ENCODE measurements at places on chromosomes 2 and 18.

GRCh38 chr18:7586379-7586778, 19.3 kb downstream of the PTPRM start:
- no peak for DNase-seq

- no peak for DNase-seq
These were observed 13.3 kb downstream of the LIMS1 start for GRCh38 chr2:108547606-108548005.

- no peak for DNase-seq
These were observed 5.1 kb upstream of the MIB1 start for GRCh38 chr18:21735452-21736015.

DNA sequence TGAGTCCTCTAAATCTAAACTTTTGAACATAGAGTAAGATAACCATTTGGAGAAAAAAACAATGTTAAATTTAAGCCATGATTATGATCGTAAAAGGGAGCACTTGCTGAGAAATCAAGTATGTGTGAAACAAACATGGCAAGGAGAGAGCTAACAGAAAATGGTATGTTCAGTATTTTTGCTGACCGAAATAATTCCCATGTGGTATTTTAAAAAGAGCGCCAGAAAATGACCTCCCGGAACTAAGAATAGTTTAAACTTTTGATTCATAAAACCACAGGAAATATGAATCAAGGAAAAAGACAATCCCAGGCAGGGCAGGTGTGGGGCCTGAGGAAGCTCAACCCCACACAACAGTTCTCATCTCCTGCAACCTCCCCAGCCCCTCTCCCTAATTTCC, 74.2 kb downstream of the DOCK10 start:
- no peak for DNase-seq

- DNase-seq = no peak
These were observed 77.7 kb downstream of the GDF7 start for GRCh38 chr2:20744366-20745335.

DNA sequence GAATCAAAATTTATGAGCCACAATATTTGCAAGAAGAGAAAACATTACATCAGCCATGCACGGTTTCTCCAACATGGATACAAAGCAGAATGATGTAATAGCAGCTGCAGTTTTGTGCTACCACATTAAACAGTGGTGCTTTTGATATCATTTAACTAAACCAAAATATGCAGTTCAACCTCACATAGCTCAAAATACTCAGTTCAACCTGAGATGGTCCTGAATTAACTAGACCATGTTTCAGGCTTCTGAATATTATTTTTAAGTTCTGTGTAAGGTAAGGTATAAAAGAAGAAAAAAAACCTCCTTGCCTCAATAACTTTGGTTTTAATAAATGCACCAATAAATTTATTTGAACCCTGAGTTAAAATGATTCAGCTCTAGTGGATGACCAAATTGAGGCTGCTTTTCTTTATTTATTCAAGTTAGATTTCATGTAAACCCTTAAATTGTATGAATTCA, 18.8 kb upstream of the TSPYL6 start:
- no peak for DNase-seq

GRCh38 chr18:44579028-44579702, 101.5 kb upstream of the SETBP1 start:
- DNase-seq = peak; percentile 55

DNA sequence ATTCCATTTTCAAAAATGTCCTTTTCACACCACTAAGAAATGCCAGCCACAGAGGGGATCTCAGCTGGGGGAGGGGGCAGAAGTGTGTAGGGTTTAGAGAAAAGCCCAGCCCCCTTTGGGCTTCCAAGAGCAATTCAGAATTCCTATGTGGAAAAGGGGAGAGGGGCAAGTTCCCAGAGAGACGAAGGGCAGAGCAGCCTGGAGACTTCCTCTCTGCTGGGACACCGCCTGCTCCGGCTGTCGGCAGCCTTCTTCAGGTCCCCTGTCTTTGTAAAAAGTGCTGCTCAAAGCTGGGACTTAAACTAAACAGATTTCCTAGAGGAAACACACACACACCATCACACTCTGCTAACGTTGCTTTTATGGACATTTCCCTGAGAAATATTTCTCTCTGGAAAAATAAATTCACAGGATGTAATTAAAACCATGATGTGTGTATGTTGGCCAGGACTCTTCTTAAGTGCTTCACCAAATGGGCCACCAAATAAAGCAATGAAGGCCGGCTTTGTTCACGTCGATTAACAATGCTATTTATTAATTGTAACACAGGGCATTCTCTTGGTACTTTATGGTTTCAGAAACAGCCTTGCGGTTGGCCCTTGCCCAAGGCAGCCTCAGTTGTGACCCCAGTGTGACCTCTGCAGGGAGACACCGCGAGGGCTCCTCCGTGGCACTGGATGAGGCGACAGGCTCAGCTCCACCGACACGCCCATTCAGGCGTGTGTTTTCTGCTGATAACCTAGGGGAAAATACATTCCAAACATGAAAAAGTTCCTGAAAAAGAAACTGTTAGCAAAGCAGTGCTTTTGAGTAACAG, 5.6 kb upstream of the ASB1 start:
- peak; percentile 90 for DNase-seq

DNA sequence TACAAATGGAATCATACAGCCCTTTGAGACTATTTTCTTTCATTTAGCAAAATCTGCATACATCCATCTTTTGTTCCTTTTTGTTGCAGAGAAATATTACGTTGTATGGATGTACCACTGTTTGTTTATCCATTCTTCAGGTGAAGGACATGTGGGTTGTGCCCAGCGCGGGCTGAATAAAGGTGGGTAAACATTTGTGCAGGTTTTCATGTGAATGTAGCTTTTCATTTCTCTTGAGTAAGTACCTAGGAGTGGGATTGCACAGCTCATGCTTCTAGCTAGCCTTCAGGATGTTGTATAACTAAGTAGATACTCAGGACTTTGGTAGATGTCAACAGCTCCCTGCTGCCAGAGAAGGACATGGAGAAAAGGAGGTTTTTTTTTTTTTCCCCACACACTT, 50.6 kb upstream of the SPRED2 start:
- no peak for DNase-seq

DNA sequence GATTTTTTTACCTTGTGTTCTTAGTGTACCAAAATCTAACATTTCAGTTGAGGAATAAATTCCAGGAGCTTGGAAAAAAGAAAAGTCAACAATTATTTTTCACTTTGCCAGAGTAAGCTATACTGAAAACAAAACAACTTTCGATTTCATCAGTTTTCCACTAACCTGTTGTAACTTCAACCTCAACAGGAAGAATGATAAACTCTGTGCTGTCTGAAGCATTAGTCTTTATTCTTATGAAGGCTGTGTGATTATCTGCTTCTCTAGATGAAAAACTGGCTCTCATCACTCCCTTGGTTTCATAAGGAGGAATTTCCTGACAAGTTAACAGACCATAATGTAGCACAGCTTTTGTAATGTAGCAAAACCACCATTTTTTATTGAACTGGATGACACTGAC, 121.2 kb downstream of the ZAP70 start:
- peak; percentile 35 for DNase-seq

DNA sequence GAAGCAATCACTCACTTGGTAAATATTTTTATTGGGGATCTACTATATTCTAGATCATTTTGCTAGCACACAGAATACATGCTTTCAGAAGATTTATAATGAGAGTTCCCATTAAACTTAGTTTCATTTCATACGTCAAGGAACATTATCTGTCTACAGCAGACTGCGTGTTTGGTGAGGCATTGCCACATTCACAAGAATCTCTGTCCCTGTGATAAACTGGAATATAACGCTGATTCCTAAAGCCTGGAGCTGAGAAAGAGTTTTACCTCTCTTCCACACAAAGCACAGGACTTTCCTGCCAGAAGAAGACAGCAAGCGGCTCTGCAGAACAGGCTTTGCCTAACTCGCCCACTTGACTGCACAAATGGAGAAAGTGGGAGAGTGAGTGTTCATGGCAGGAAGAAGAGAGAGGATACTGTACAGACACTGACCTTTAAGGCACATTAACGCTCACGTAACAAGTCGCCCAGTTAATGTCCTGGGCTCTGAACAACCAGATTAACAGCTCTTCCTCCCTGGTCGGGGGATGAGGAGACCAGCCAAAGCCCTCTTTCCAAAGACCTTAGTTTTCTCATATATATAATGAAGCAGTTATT, 356.2 kb downstream of the GPD2 start:
- DNase-seq = no peak

GRCh38 chr18:23033056-23033455, 99.9 kb downstream of the RBBP8 start:
- no peak for DNase-seq

- DNase-seq = no peak
These were observed 587 bp upstream of the TANK start for GRCh38 chr2:161159456-161160225.

DNA sequence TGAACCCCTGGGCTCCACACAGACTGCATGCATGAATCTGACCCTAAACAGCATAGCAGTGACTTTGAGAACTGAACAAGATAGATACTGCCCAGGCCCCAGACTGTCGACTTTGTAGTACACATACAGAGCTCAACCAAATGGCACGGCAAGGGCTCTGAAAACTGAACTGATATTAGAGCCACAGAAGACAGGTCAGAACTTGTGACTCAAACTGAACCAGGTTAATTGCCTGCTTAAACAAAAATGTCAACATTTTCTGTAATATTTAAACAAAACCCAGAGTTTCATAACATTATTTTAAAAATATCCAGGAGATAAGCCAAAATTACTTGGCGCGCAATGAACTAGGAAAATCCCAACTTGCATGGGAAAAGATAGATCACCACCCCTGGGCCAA, 260.3 kb downstream of the TPGS2 start:
- DNase-seq = no peak

DNA sequence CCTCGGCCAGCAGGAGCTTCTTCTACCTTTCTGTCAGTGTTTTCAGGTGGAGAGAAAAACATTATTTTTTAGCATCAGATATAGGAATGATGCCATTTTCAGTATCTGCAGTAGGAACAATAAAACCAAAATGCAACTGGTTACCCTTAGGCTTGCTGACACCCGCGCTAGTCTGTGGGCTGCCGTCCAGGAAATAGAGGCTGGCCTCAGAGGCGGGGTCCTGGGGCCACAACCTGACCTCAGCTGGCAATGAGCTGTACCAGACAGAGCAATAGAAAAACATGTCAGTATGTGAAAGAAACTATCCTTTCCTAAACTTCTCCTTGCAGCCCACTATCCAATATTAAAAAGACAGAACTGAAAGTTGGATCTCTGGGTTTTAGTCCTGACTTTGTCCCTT, 4.6 kb upstream of the ST6GAL2 start:
- peak; percentile 37 for DNase-seq

- DNase-seq = no peak
These were observed 247.2 kb upstream of the RAB12 start for GRCh38 chr18:8361941-8362471.

- DNase-seq = no peak
These were observed 694 bp downstream of the THSD7B start for GRCh38 chr2:136766073-136766404.
